ENCODE measurements at places on chromosomes 16 and 17. TPM values are rescaled to one million over a fixed set of nuclear protein-coding genes. Genes with fewer than 3 reads are reported as not detected.
A peak's percentile ranks its signal among the peaks of the same experiment; 100 is the strongest.

Gene KRTAP2-3
- not detected for total RNA-seq

Gene CCL7
- not detected for total RNA-seq

Gene TAX1BP3
- total RNA-seq: 11.7 TPM

Gene WSCD1
- total RNA-seq: 0.19 TPM

Gene EVI2A
- 60.2 TPM for total RNA-seq

Gene C1QL1
- not detected for total RNA-seq

Gene CDRT15
- not detected for total RNA-seq

Gene KRTAP4-1
- not detected for total RNA-seq

Gene ACAP1
- total RNA-seq: 482 TPM

- DNase-seq: no peak
Measured at GRCh38 chr16:23502466-23502865, 7.8 kb downstream of the GGA2 start.

DNA sequence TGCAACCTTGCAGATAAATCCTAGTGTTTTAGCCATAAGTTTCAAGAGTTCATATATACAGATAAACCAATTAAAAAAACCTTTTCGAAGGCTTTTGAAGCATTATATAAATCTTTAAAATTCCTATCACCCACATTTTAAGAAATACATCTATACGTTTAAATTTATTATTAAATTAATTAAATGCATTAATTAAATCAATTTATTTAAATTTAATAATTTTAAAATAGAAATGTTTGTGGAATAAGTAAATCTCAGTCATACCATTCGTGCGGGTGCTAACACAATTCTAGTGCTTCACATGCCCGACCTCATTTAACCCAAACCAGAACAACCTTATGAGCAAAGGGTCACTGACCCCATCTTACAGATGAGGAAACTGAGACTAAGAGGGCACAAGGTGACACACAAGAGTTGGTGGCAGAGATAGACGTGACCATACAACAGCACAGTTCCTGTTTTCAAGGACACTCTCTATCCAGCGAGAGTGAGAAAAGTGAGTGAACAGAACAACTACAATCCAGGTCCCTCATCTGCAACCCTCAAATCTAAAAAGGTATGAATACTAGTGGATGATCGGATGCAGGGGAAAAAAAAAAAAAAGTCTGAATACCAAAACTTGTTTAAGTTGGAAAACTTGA is 1.4 kb downstream of the NSMCE1 start:
- no peak for DNase-seq

- no peak for DNase-seq
Measured at GRCh38 chr16:2149630-2150417, 1.4 kb downstream of the RAB26 start.

DNA sequence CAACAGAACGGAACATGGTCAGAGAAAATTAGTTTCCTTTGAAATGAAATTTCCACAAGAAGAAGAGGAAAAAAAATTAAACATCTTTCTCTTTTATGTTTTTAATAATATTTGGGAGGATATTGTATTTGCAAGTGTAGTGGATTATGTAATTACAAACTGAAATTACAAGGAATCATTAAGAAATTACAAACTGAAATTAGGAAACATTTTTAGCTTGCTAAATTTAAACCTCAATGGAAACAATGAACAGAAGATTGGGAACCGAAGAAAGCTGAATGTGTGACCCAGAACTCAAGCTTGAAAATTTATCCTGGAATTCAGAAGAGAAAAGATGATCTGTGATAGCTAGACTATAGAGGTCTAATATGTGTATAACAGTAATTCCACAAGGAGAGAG is 4.4 kb upstream of the PIK3R5 start:
- DNase-seq: no peak

DNA sequence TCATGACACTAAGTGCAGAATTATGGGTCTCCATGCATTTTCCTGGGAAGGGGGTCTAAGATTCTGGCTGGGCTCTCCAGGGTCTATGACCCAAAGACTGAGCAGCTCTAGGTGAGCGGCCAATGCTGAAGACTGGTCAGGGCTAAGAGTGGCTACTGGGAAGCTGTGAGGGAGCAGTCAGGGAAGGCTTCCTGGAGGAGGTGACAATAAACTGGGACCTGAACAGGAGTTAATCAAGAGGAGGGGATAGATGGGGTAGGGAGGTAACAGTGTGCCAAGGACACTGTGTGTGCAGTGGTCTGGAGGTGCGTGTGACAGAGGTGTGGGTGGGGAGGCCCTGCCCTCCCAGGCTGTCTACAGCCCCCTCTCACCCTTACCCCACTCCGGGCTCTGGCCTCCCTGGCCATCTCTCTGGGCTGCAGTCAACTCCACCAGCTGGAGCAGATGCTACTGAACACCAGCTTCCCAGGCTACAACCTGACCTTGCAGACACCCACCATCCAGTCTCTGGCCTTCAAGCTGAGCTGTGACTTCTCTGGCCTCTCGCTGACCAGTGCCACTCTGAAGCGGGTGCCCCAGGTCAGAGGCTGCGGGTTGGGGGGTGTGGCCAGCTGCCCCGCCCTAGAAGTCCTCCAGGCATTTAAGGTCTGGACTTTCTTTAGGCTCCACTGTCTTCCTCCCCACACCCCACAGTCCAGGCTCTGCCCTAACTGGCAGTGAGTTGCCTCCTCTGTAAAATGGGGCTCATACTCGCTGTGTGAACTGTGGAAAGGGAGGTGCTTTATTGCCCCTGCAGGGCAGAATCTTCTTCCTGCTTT is 20.4 kb downstream of the ADGRG5 start:
- DNase-seq: no peak

- DNase-seq: peak; percentile 58
Measured at GRCh38 chr17:50297407-50297865, 23.2 kb downstream of the TMEM92 start.

DNA sequence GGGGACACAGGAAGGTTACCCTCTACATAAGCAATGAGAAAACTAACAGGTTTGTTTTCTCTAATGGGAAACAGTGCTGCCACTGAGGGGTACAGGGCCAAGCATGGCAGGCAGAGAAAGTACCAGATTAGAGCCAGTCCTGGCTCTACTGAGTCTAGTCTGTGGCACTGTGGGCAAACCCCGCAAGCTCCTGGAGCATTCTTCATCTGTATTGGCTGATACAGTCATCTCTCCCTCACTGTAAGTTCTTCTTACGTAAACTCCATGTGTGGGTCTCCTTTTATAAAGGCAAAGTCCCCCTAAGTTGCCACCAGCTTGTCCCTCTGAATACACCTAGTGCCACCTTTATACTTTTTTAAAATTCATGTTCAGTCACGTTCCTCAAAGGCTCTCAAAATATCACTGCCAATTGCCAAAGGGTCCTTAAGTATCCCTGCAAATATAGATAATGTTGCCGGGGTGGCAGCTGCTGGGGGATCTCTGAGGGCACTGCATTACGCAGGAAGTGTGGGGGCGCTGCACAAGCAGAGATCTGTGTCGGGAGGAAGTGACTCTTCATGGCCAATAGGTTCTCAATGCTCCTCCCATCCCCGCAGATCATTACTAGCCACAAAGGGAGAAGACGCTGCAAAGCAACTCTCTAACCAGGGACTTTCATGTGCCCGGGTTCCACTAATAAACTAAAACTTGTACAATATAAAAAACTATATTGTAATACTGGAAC is 18.8 kb downstream of the XPO6 start:
- DNase-seq: peak; percentile 83

- DNase-seq: no peak
Measured at GRCh38 chr17:64259426-64259825, 3.6 kb downstream of the TEX2 start.

DNA sequence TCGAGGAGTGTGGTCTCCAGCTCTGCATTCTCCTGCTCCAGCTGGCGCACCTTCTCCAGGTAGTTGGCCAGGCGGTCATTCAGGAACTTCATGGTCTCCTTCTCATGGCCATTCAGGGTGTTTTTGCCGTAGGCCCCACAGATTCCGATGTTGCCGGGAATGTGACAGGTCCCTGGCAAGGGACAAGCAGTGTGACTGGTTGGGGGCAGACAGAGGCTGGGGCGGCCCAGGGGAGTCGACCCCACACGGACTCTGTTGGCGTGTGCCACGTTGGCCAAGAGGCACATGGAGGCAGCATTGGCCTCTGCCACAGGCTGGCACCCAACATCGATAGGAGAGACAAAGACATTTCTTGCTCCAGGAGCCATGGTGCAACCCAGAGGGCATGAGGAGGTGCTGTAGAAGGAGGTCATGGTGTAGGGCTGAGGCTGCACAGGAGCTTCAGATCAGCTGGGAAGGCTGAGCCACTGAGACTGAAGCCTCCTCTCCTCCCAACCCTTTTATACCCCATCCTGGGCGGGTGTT is at the start of gene KRT37:
Gene KRT37 (minus strand): TSS at position 475 of the 525 bp plus-strand sequence. CDS start 62 bp downstream, at position 413.
- no peak for DNase-seq

GRCh38 chr17:48720266-48721008 is 1.9 kb downstream of the PRAC1 start:
- no peak for DNase-seq

DNA sequence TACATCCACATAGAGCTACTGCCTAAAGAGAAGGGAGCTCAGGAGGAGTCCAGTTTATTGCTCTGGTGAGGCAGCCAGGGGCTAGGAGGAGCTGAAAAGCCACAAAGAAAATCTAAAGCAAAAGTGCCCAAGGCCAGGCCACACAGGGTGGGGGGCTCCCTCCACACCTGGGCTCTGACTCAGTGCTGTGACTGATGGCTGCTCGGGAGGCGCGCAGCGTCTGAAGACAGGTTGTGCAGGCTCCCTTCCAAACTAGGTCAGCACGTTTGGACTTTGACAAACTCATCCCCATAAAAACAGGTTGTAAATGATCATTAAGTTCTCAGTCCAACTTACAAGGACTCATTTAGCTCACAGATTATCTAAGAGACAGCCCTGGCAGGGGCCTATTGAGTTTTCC is 22.2 kb upstream of the LCMT1 start:
- no peak for DNase-seq

DNA sequence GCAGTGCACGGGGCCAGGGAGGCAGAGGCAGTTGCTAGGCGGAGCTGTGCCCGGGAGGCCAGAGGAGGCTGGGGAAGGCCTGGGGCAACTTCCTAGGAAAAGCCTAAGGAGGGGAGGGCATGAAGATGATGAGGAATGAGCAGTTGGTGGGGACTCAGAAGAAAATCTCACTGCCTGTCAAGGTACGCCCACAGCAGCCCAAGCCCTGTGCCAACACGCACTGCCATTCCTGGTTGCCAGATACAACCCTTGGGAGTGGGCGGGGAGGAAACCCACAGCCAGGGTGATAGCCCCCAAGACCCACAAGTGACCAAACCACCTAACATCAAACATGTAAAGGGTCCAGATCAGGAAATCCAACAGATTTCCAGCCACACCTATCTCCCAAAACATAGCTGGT is 36.2 kb downstream of the SMPD3 start:
- DNase-seq: no peak

- no peak for DNase-seq
Measured at GRCh38 chr16:88769617-88770460, 15.2 kb downstream of the PIEZO1 start.

DNA sequence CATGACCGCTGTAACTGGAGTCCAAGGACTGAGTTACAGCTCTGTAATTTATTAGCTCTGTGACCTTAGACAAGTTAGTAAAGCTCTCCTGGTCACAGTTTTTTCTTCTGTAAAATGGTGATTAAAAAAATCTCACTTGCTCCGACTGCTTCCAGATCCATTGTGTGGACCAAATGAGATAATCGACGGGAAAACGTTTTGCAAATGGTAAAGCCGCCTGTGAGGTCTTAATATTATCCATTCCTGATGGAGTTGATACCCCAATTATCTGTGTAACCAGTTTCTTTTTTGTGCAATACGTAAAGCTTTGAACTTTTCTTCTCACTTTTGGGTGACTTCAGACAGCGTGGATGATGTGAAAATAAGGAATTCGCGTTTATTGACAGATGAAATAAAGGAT is 422.9 kb downstream of the UTP18 start:
- DNase-seq: no peak

DNA sequence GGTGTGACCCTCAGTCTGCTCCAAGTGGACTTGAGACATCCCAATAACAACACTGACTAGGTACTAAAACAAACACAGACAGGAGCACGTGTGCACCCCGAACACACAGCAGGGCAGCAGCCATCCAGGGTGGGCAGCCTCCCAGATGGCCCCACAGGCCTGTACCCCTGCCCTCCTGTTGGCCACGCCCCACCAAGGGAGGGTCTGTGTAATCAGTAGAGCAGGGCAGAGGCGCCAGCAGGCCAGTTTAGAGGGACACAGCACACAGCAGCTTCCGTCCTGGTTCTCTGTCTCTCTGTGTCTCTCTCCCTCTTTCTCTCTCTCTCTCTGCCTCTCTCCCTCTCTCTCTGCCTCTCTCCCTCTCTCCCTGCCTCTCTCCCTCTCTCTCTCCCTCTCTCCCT is 21.4 kb downstream of the ACTG1 start:
- no peak for DNase-seq

DNA sequence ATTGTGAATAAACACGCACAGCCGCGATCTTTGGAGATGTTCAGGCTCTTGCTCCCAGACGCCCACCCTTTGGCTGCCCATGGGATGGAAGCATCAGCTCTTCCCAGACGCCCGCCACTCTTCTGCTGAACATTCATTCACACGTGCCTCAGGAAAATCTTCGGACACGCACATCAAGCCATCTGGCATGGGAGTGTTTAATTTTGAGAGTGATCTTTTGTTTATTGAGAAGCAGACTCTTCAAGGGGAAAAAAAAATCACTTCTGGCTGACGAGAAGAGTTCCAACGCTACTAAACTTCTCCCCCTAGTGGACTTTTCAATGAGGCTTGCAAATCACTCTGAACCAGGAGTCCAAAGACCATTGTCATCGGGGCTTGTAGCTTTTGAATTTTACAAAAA is 62.0 kb upstream of the NUDT7 start:
- no peak for DNase-seq

DNA sequence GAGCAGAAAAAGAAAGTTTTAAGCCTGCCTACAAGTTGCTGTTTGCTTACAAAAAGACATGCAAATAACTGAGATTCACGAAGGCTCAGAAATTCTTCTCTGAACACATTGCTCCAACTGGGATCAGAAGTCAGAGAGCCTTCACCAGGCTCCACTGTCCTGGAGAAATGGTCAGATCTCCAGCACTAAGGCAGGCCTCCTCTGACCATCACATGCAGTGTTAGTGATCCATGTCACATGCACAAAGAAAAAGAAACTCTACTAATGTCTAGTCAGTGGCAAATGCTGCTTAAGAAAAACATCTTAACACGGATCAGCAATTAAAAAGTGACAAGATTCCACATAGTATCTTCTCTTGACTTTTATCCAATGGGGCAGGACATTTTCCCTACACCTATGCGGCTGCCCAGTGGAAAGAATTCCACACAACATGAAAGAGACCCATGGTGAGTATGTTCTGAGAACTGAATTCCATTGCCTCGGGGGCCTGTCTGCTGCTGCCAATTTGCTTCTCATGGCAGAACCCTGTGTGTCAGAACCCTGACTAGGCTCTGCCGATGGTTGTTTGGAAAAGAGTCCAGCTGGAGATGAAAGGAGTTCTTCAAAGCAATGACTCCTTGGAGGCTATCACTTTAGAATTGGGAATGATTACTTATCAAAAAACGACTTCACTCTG is 96.6 kb downstream of the HIC1 start:
- DNase-seq: no peak
